Endodermal cell (in vitro differentiated cells): ENCODE measurements at places on chromosomes 5 and 9. TPM values are rescaled to one million over a fixed set of nuclear protein-coding genes. Genes with fewer than 3 reads are reported as not detected.

- DNase-seq: no peak
- no peaks in the 10 kb centered on the region for H3K36me3 ChIP-seq
- H3K27ac ChIP-seq: no peak overlapping the region
- H3K4me3 ChIP-seq: no peak overlapping the region
- H3K27me3 ChIP-seq: no peaks in the 10 kb centered on the region
Observed at GRCh38 chr9:121738411-121738810, 87.0 kb downstream of the DAB2IP start.

- H3K4me3 ChIP-seq: no peak overlapping the region
- no peak for DNase-seq
- H3K36me3 ChIP-seq: no peaks in the 10 kb centered on the region
- H3K4me1 ChIP-seq: no peaks in the 10 kb centered on the region
- H3K27ac ChIP-seq: no peak overlapping the region
Observed at GRCh38 chr5:27944471-27944870, 906.1 kb upstream of the CDH9 start.

- peak overlapping the region; percentile 14 for H3K27ac ChIP-seq
- peak overlapping the region; percentile 68 for H3K4me3 ChIP-seq
Observed at GRCh38 chr5:95711501-95712346, 19.4 kb upstream of the RHOBTB3 start.

- H3K4me3 ChIP-seq: no peak overlapping the region
- no peaks in the 10 kb centered on the region for H3K36me3 ChIP-seq
- peaks cover 9% of the 10 kb centered on the region for H3K4me1 ChIP-seq
- no peak overlapping the region for H3K27ac ChIP-seq
Observed at GRCh38 chr9:113528088-113528487, 64.6 kb downstream of the RGS3 start.

GRCh38 chr5:138603249-138603920, 28.2 kb upstream of the HSPA9 start:
- H3K27ac ChIP-seq: no peak overlapping the region
- H3K4me1 ChIP-seq: no peaks in the 10 kb centered on the region
- H3K27me3 ChIP-seq: no peaks in the 10 kb centered on the region
- H3K36me3 ChIP-seq: no peaks in the 10 kb centered on the region
- DNase-seq: no peak
- no peak overlapping the region for H3K4me3 ChIP-seq

DNA sequence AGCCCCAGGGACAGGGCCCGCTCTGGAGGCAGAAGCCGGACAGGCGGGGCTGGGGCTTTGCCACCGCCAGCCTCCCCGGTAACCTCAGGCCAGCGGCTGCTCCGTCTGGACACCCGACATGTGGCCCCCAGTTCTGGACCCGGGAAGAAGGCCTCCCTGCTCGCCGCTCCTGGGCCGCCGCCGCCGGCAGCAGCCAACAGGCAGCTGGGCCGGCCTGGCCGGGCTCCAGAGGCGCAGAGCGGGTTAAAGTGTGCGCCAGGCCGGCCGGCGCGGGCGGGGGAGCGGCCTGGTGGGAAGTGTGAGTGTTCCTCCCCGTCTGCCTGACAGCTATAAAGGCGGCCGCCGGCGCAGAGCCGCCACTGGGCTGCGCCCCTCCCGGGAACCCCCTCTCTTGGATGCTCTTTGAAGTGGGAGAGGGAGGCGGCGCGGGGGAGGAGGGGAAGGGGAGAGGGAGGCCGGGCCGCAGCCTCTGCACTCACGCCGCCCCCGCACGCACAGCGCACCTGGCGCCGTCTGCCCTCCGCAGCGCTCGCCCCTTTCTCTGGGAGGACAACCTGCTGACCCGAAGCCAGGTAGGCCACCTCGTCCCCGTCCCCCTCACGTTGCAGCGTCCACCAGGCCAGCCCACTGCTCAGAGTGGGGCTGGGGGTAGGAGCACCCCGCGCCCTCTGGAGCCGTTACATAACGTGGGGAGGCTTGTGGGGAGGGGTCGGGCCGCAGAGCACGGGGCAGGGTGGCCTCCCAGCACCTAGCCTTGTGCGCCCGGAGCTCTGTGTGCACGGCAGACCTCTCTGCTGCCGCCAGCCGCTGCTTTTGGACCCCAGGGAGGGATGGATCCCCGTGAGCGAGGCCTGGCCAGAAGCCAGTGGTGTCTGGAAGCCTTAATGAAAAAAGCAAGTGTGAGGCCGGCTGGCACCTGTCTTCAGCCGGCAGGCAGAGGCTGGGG, at the start of gene ADAMTSL2:
TSS of gene ADAMTSL2 (plus strand) at position 359 of the 946 bp plus-strand sequence. CDS start 2,009 bp downstream, outside the sequence.
- no peak within 1 kb of the TSS for H3K4me3 ChIP-seq
- H3K36me3 ChIP-seq: no peaks in the 10 kb centered on the region
- peak; percentile 84 for DNase-seq
- no peaks in the 10 kb centered on the region for H3K4me1 ChIP-seq

DNA sequence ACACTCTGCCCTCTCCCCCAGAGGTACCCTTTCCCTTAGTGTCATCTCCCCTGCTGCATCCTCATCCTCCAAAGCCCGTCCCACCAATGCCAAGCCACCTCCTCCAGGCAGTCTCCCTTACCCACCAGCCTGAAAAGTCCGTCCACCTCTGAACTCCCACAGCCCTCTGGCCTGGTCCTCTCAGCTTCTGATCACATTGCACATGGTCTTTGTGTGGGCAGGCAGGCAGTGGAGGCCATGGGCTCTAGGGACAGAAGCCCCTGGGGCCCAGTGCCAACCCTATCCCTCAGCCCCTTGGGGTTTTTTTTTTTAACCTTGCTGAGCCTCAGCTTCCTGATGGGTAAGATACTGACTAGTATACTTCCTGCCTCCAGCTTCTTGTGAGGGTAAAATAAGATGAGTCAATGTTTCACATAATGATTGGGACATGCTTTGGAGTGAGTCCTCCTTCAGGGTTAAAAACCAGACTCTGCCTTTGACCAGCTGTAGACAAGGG, 19.4 kb downstream of the CSF1R start:
- no peaks in the 10 kb centered on the region for H3K4me1 ChIP-seq
- DNase-seq: peak; percentile 26
- no peak overlapping the region for H3K4me3 ChIP-seq
- no peaks in the 10 kb centered on the region for H3K27me3 ChIP-seq
- H3K36me3 ChIP-seq: no peaks in the 10 kb centered on the region

GRCh38 chr9:91004484-91004883, 202.9 kb downstream of the SYK start:
- no peak for DNase-seq
- no peaks in the 10 kb centered on the region for H3K36me3 ChIP-seq
- H3K4me3 ChIP-seq: no peak overlapping the region
- no peak overlapping the region for H3K27ac ChIP-seq

Gene LCN1
- not detected in 2 replicates for total RNA-seq

Gene IL7R
- total RNA-seq: 0.79 and 0.84 TPM in 2 replicates

Gene PCDHGA10
- total RNA-seq: 3.2 to 4.5 TPM (median 3.9 TPM) in 3 replicates
